ENCODE measurements at places on chromosomes 2 and 18. TPM values are rescaled to one million over a fixed set of nuclear protein-coding genes. Genes with fewer than 3 reads are reported as not detected.

ASB1 gene
- 73.6 TPM for total RNA-seq

ABCG5 gene
- not detected for total RNA-seq

TUBA3D gene
- total RNA-seq, result not detected

DNA sequence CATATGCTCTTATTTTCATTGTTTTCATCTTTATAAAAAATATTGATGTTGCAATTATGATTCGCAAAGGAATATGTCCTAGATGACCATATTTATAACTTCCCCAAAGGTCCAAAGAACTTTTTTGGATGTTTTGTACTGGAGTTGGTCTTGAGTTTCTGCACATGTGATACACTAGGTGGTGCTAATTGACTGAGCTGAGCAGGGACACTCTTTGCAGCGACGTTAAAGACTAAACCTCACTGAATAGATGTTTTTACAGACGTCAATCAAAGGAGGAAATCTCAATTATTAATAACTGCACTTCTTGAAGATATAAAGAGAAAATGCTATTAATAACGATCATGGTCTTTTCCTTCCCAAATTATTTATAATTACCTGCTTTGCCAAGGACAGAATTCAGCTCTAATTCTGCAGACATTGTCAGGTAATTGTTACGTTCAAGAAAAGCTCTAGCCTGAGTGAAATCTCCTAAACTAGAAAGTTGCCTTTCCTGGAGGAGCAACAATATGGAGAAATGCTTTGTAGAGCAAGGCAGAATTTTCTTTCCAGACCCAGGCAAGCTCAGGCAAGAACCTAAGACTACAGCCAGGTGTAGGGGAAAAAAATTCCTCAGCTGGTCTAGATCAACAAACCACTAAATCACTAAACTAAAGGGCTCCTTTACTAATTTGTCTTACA lies 119.3 kb upstream of the RBBP8 start:
- DNase-seq, result peak; percentile 39

- DNase-seq, result no peak
Measured at GRCh38 chr2:231286964-231287363, 88.5 kb downstream of the ARMC9 start.

DNA sequence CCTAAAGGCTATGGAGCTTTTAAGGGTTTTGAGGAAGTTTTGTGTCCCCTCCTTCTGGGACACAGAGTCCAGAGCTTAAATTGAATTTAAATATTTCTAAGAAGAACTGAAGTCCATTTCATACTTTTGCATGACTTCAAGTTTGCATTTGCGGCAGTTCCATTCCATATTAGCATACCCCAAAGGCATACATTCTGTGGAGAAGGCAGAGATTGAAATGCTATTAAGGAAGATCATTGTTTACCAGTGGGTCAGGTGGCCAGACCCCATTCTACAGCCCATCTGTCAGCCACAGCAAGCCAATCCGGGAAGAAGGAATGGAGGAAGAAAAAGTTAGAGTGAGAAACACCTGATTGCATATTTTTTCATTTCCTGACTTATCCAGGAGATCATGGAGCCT lies 75.0 kb downstream of the DNAH7 start:
- DNase-seq, result no peak

GRCh38 chr18:61797696-61798590 lies 94.9 kb downstream of the RNF152 start:
- DNase-seq, result no peak

DNA sequence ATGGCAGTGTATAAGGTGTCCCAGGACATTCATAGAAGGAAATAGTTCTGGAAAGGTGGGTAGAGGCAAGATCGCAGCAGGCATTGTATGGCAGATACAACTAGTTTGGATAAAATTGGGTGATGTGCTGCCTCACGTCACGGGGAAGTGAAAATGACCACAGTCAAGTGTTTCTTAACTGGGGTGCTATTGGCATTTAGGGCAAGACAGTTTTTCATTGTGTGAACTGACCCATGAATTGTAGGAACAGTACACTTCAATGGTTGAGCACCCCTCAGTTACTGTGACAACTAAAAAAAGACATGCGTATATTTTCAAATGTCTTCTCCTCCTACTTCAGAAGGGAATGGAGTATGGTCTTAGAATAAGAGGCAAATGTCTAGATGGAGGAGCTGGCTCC lies 22.3 kb upstream of the CYRIA start:
- no peak for DNase-seq
